ENCODE measurements at places on chromosomes 7 and 10.

- no peak for DNase-seq
Measured at GRCh38 chr10:78299851-78300468, 266.3 kb downstream of the RPS24 start.

GRCh38 chr7:70189776-70190175 is 591.5 kb downstream of the AUTS2 start:
- DNase-seq, result no peak

DNA sequence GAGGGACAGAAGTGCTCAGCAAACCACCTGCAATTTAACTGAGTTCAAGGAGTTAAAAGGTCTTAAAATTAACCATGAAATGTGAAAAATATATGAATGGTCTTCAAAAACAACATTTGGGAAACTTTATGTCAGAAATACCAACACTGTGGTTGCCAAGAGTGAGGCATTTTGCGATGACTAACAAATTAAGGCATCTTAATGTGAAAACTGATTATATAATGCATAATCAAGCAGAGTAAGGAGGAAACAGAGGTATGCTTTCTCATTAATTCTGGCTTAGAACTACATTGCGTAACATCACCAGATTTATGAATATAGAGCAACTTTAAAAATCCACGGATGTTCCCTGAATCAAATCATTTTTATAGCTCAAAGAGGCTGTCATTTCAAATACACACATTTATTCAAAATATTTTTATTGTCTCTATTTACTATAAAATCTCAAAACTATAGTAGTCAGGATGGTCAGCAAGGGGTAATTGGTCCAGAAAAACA is 335.5 kb downstream of the LRRTM3 start:
- no peak for DNase-seq

DNA sequence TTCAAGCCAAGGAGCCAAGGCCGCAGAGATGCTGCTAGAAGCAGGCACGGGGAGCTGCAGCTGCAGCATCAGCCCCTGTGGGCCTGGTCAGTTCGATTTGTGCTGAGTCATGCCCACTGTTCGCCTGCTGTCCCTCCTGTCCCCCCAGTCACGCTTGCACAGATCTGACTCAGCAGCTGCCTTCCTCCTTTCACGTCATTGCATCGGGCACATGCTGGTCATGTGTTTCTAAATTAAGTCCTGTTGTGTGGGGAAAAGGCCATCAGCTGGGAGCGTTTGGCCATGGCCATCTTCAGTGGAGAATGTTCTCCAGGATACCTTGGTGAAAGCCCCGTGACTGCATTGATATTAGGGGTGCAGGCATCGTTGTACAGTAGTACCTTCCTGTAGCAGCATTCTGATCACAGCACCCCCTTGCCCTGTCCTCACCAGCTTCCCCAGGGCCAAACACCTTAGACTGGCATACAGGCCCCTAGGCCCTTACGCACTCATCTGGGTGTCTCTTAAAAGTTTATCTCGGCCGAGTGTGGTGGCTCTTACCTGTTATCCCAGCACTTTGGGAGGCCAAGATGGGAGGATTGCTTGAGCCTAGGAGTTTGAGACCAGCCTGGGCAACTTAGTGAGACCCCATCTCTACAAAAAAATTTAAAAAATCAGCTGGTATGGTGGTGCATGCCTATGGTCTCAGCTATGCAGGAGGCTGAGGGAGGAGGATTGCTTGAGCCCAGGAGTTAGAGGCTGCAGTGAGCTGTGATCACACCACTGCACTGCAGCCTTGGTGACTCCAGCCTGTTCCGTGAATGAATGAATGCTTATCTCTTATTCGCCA is 23.2 kb downstream of the POR start:
- DNase-seq, result no peak

DNA sequence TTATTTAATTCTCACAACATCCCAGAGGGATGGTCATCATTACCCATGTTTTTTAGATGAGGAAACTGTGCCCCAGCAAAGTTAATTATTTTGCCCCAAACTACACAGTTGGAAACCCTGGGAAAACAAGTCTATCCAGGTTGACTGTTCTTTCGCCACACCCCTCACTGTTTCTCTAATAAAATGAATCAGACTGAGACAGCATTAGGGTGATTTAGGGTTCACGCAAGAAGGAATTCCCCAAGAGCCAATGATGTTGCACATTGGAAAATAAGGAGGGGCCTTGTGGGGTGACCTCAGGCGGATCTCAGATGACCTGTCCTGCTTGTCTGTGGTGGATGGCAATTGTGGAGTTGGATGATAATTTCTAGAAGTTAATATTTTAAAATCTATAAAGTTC is 135.7 kb upstream of the TBX20 start:
- DNase-seq, result no peak

GRCh38 chr7:30166841-30167235 is 32.1 kb downstream of the MTURN start:
- DNase-seq, result no peak

GRCh38 chr7:75048435-75049379 is 24.9 kb downstream of the RCC1L start:
- no peak for DNase-seq

DNA sequence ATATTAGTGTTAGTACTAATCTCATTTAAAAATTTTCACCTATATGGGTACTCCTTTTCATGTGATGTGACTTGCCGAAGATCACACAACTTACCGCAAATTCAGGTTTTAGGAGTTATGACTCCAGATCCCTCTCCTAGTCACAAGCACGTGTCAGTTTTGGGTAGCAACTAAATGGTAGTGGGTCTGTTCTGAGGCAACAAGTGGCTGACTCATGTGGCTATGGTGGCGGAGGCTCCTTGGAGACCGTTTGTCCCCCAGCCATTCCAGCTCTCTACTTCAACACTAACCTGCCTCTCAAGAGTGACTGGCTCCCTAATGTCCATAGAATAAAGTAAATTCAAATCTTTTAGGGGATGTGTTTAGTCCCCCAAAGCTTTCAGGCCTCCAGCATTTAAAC is 39.5 kb downstream of the MRC1 start:
- DNase-seq, result no peak

- DNase-seq, result peak; percentile 60
Measured at GRCh38 chr7:76280408-76280807, 22.1 kb upstream of the HSPB1 start.

DNA sequence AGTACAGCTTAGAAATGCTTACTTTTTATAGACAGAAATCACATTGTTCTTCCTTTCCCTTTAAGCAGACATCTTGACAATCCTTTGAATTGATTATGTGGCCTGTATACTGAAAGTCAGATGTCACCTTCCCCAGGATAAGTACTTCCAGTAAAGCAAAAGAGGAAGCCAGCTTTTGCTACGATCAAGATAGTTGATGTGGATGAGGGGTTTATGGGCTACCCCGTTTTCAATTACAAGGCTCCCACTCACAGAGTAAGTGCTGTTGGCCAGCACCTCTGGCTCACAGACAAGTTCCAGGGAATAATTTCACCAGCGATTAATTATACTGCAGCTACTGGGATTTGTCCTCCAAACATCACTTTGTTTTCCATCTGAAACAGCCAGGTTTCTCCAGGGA is 95.1 kb upstream of the SAMD8 start:
- no peak for DNase-seq

DNA sequence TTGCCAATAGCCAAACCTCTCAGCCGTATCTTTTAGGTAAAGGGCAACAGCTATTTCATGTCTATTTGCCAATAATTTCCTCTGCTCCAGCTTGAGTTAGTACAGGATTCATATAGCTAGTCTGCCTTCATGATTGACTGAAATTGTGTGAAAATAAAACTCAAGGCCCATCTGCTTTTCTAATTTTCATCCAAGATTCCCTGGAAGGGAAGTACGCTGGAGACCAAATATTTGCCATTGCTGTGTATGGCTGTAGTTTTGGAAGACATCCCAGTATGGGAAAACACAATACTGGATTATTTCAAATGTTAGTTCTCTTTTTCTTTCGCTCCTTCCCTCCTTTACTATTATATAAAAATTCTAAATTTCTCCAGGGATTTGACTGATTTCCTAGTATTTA is 652.4 kb downstream of the CNTNAP2 start:
- DNase-seq, result no peak

GRCh38 chr7:5528071-5528814 is 104.6 kb upstream of the TNRC18 start:
- no peak for DNase-seq

GRCh38 chr10:30057421-30057841 is 2.0 kb downstream of the JCAD start:
- no peak for DNase-seq

GRCh38 chr7:119959811-119960210 is 313.2 kb upstream of the KCND2 start:
- DNase-seq, result no peak

DNA sequence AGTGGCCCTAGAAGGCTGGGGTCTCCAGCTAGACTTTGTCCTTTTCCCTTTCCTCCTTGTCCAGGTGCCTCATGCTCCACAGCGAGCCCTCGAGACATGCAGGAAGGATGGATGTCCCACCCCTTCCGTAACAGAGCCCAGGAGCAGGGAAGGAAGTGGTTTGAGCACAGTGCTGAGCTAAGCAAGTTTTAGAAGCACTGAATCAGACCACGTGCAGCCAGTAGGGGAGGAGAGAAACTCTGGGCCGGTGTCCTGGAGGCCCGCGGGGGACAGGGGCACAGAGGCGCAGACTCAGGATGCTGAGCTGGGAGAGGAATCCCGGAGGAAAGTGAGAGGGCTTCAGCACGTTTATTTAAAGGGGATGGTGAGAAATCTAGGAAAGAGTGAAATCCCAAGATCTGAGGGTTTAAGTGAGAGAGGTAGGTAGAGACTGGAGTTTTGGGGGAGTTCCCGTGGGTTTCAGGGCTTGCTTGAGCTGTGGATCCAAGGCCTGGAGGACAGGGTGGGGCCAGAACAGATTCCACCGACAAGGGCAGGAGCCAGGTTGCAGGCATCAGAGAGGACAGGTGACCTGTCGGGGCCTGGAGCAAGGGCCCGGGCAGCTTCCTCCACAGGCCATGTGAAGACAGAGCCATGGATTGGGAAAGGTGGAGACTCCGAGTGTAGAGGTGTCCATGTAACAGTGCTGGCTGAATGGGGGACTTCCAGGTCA is 4.4 kb upstream of the IRF5 start:
- no peak for DNase-seq

GRCh38 chr7:67391168-67391567 is 394.5 kb downstream of the TYW1 start:
- DNase-seq, result peak; percentile 16

- peak; percentile 43 for DNase-seq
Measured at GRCh38 chr7:12422554-12423320, 19.1 kb upstream of the VWDE start.

- DNase-seq, result no peak
Measured at GRCh38 chr7:34723338-34723737, 65.3 kb downstream of the NPSR1 start.

GRCh38 chr10:122814493-122814892 is 31.2 kb downstream of the CUZD1 start:
- DNase-seq, result no peak

All from GM23338 (cell line).